ENCODE measurements at places on chromosomes 13 and 19.

DNA sequence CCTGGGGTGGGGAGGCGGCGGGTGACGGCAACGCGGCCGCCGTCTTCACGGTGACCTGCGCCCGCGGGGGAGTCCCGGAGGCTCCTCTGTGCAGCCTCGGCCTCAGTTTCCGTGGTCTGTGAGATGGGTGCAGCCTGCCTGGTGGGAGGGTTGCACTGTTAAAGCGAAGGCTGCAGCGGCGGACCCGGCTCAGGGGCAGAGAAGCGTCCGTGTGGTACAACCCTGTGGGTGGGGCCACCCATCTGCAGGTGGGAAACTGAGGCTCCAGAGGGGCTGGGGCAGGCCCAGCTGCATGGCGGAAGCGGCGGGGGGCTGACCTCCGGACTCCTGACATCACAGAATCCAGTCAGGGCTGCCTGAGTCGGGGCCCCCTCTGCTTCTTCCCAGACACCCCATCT is 481 bp downstream of the FGF22 start:
- DNase-seq, result no peak

DNA sequence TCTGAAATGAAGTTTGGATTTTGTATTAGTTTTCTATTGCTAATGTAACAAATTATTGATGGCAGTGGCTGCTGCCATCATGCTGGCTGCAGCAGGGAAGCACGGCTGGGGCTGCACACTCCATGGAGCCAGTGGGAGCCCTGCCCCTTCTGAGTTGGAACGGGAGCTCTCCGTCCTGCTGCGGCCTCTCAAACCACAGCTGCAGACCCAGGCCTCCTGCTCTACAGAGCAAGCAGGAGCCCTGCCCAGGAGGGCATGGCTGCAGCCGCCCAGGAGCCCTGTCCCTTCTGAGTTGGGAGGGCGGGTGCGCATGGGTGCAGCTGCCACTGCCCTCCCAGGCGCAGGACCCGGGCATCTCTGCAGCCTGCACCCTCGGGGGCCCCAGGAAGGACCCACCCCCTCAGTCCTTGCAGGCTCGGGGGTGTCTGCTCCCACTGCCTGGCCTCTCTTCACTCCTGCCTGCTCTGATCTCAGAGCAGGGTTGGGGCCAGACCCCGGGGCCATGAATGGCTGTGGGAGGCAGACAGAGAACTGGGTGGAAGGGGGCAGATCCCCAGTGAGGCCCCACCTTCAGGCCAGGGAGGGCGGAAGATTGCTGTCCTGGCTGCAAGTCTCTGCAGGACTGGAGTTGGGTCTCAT is 21.0 kb upstream of the ESD start:
- DNase-seq, result no peak

DNA sequence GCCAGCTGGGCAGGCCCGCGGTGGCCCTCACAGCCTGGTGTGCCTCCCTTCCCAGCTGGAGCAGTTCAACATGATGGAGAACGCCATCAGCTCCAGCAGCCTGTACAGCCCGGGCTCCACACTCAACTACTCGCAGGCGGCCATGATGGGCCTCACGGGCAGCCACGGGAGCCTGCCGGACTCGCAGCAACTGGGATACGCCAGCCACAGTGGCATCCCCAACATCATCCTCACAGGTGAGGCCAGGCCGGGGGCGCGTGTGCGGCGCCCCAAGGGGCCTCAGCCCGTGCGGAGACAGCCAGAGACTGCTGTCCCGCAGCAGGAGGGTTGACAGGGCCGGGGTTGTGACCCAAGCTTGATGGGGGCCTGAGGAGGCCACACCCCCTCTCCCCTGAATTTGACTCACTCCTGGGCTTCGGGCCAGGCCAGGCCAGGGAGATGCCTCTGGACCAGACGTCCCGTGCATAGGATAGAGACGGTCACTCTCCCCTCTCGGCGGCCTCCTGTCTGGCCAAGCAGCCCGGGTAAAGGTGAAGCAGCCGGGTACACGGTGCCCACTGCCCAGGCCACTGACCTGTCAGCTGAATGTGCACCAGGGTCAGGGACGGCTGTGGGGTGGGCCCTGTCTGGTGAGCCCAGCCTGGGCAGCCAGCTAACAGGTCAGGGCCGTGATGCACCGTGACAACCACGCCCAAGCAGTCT is 15.4 kb downstream of the COMP start:
- no peak for DNase-seq

DNA sequence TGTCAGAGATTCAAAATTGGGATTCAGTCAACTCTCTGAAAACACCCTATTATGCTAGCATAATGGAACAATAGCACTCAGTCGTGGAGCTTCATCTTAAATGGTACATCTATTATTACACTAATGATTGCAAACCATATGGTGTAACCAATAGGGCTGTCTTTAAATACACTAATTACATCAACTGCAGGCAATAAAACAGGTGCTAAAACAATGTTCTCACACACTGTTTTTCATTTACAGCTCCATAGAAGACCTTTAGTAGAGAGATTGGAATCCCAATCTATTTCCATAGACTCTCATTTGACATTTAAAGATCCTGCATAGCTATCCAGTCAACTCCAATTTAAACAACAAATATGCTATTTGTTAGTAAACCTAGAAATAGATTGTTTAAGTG is 1917.4 kb downstream of the OLFM4 start:
- no peak for DNase-seq

DNA sequence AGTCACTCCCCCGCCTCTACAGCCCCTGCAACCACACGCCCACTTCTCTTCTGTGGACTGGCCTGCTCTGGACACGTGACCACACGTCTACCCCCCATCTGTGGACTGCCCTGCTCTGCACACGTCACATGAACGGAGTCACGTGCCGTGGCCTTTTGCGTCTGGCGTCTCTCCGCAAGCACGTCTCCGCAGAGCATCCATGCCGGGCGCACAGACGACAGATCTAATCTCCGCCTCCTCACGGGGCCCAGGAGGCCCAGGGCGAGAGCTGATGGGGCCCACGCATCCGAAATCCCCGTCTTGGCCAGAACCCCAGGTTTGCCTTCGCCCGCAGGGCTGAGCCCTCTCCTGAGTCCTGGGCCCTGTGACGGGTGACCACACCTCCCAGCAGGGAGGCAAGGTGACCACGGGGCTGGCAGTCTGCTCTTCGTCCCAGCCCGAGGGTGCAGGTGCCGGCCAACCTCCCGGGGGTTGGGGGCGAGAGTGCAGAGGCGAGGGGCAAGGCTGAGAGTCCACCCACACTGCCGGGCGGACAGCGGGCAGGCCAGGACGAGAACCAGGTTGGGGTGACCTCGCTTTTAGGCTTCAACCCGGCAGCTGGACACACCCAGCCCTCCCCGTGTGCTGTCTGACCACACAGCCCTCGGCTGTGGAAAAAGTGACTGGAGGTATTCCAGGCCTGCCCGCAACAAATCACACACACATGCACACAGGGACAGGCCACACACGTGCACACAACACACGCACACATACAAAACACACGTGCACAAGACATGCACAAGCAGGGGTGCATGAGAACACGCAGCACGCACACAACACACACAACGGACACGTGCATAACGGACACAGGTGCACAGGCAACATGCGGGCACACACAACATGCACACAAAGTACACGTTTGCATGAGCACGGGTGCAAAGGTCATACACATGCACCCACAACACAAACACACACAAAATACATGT is 3.9 kb downstream of the SBNO2 start:
- DNase-seq, result no peak

GRCh38 chr19:47161876-47162489 is 31.3 kb downstream of the SAE1 start:
- DNase-seq, result no peak

GRCh38 chr13:27621116-27621365 is 651 bp upstream of the POLR1D start:
- no peak for DNase-seq

DNA sequence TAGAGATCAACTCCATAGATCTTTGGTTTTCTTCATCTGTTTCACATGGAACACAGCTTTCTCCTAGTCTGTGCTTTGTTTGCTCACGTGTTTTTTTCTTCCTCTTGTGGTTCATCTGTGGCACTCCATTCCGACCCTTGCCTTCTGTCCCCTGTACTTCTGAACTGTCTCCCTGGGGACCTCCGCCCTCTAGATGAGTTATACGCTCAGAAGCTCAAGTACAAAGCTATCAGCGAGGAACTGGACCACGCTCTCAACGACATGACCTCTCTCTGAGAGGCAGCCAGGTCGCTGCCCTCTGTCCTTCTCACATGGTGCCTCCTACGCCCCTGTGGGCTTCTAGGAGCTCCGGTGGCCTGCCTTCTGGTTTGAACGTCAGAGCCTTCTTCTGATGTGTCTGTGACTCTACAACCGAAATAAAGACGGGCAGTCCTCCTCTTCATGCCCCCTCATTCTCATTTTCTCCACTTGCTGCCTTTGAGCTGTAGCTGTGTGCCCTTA is 16.6 kb upstream of the RAB8A start:
- no peak for DNase-seq

DNA sequence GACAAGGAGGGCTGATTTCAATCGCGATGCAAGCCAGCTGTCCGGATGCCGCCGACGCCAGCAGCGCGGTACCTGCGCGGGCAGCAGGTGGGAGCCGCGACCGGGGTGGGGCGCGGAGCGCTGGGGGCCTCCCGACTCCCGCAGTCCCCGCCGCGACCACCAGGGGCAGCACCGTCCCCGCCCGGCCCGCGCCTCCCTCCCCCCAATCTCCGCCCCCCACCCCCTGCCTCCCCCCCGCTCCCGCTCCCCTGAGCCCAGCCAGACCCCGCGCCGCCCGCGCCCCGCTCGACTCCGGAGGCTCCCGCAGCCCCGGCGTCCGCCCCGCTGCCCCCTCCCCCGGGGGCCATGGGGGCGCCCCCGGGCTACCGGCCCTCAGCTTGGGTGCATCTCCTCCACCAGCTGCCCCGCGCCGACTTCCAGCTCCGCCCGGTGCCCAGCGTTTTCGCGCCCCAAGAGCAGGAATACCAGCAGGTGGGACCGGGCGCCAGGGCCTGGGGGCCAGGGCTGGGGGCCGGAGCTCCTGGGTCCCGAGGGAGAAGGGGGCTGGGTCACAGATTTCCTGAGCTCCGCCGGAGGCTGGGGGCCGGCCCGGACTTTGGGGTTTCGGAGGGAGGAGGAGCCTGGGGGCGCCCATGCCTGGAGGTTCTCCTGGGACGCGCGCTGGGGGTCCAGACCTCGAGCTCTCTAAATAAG is at the start of gene TTYH1:
TTYH1 (plus strand) TSS at position 257 of the 693 bp plus-strand sequence; CDS start at position 346, 89 bp downstream.
- peak; percentile 75 for DNase-seq

- DNase-seq, result no peak
Measured at GRCh38 chr19:1073063-1073955, 6.3 kb downstream of the ARHGAP45 start.

GRCh38 chr19:39321117-39321831 is 611 bp upstream of the LRFN1 start:
- DNase-seq, result no peak

Measured in GM12891 (cell line).